RPMI7951 (cell line): ENCODE measurements at places on chromosomes 11 and 22. TPM values are rescaled to one million over a fixed set of nuclear protein-coding genes. Genes with fewer than 3 reads are reported as not detected.

SLC22A9 gene
- not detected in 2 replicates for total RNA-seq

ANO9 gene
- total RNA-seq, result not detected in 2 replicates

- no peak for DNase-seq
Observed at GRCh38 chr11:131662317-131662972, 292.0 kb downstream of the NTM start.

DNA sequence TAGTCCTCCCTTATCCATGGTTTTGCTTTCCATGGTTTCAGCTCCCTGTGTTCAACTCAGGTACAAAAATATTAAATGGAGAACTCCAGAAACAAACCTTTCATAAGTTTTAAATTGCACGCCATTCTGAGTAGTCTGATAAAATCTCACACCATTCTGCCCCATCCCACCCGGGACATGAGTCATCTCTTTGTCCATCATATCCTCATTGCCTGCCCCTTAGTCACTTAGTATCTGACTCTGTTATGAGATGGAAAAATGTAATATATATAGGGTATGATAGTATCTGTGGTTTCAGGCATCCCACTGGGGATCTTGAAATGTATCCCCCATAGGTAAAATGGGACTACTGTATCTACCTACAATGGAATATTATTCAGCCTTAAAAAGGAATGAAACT, 35.5 kb upstream of the FGF3 start:
- peak; percentile 62 for DNase-seq

DNA sequence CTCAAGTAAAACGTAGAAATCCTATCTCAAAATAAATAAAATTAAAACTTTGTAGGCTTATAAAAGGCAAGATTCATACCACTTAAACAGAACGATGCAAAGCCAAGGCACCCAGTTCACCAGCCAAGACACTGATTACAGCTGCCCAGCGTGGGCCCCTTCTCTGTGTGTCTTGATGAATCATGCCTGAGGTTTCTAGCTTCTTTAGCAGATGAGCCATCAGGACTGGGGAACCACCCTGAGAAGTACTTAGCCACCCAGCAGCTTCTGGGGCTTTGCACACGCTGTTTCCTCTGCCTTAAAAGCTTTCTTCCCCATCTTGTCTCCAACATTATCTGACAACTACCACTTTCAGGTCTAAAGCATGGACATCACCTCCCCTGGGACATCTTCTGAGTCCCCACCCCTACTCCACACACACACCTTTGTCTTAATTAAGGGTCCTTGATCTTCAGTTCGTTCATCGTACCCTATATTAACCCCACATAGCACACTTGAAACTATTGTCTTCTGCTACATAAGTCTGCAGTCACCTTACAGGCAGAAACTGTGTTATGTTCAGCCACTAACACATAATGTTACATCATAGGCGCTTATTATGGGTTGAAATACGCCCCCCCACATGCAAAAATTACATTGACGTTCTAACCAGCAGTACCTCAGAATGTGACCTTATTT, 8.7 kb upstream of the LAYN start:
- peak; percentile 92 for DNase-seq
